ENCODE measurements at places on chromosomes 12 and 14.
A peak's percentile ranks its signal among the peaks of the same experiment; 100 is the strongest.

DNA sequence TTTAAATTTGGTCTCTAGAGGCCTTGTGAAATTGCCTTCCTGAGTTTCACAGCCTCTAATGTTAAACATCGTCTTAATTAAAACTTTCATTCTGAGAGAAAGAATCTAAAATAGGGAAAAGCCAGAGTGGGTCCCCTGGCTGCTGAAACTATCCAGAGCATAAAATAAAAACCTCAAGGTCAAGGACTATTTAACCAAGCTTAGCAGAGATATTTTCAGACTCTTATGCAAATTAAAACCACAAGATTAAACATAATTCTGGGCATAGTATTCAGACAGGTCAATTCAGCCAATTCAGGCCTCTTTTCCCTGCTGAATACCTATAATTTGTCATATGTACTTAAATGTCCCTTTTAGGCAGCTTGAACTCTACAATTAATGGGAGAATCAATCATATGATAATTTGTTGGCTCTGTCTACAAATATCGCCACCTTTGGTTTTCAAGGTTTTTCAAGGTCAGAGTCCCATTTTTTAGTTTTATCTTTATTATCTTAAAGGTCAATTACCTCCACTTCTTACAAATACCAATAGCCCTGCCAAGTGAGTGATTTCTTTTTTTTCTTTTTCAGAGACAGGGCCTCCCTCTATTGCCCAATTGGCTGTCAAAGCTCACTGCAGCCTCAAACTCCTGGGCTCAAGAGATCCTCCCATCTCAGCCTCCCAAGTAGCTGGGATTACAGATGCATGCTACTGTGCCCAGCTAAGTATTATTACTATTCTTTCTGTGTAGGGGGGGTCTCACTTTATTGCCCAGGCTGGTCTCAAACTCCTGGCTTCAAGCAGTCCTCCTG is 257.1 kb downstream of the PHLDA1 start:
- DNase-seq = no peak

DNA sequence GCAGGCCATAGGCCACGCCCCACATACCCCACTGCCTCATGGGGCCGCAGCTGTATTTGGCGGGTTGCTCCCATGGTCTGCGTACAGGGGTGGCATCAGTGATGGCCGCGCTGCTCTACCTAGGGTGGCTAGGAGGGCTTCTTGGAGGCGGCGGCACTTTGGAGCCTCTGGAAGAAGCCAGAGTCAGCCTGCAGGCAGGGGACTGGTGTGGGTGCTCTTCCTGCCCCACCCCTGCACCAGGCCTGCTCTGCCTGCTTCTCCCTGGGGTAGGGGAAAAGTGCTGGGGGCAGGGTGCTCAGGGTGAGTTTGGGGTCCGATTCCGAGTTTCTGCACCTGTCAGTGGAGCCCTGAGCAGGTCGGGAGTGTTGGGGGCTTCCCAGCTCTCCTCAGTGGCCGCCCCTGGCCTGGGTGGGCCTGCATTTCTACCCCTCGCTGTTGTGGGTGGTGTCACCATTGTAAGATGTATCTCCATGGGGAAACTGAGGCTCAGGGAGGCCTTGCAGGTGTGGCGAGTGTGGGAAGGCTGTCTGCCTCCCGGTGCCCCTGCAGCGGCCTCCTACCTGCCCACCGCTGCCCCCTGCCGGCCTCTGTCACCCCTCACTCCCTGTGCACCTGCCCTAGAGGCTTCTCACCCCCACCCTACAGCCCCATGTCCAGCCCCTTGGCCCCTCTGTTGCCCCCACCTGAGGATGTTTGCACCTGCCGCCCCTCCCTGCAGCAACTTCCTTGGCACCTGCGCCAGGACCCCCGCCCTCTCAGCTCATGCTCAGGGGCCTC is 5.5 kb downstream of the CEP170B start:
- DNase-seq = peak; percentile 37

DNA sequence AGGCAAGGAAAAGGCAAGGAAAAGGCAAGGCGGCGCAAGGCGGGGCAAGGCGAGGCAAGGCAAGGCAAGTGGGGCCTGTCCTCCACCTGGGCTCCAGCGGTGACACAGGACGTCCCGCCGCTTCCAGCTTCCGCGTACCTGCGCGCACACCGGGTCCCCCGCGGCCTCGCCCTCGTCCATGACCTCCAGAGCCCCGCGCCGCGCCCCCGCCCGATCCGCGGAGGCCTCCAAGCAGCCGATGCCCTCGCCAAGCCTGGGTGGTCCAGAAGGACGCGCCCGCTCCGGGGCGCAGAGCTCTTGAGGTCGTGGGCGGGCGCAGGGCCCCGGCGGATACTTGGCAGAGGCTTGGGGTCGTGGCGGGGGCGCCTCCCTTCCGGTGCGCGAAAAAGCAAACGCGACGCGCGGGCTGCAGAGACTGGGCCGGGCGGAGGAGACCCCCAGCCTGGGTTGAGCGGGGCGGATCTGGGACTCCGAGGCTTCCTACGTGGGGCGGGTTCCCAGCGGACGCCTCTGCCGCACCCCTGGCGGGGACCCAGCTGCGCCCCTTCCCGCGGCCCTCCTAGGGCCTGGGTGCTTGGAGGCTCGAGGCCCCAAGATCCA is 60.8 kb upstream of the EIF5 start:
- DNase-seq = no peak

- no peak for DNase-seq
These were observed 78.0 kb downstream of the CPSF2 start for GRCh38 chr14:92199763-92200162.

DNA sequence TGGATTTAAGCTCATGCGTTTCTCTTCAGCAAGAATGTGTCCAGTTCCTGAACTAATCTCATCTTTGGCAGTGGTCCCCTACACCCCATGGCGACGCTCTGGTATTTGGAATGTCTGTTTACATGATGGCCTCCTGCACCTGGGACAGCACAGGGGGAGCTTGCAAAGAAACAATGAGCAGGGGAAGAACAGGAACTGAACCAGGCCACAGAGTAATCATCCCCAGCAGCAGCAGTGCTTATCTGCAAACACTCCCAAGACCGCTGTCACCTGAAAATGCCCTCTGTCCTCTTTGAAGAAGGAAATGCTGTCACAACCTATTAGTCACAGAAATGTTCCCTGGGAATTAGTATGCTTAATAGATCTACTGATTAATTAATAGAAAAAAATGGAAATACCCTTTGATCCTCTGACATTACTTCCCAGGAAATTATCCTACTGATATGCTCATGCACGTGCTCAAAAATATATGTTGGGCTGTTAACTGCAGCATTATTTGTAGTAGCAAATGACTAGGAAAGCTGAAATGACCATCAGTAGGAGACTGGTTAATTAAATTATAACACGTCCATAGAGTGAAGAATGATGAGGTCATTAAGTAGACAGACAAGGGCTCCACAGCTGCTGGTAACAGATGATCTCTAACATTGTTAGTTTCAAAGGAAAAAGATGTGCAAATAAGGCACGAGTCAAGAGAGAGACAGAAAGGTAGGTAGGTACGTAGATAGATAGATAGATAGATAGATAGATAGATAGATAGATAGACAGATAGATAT is 279.3 kb upstream of the FLRT2 start:
- DNase-seq = no peak

DNA sequence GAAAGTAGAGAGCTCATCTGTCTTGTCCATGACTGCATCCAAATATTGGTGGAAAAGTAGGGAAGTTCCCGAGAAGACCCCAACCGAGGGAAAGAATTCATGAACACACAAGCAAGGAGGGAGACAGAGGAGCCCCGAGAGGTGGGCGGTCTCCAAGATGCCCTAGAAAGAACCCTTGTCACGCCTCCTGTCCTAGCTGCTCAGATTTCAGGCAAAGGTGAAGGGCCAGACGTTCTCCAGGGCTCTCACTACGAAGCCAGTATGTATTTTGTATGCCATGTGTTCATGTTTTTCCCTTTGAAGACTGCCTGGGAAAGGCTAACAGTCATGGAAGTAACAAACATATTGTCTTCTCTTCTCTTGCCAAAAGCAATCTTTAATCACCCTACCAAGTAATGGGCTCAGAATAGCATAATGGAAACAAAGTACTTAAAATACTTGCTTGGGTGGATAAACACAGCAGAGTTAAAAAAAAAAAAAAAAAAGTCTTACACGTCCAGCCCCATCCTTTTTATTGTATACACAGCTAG is 99.2 kb upstream of the TBX3 start:
- no peak for DNase-seq

GRCh38 chr14:60090864-60091519 is 731 bp upstream of the PCNX4 start:
- DNase-seq = peak; percentile 24

DNA sequence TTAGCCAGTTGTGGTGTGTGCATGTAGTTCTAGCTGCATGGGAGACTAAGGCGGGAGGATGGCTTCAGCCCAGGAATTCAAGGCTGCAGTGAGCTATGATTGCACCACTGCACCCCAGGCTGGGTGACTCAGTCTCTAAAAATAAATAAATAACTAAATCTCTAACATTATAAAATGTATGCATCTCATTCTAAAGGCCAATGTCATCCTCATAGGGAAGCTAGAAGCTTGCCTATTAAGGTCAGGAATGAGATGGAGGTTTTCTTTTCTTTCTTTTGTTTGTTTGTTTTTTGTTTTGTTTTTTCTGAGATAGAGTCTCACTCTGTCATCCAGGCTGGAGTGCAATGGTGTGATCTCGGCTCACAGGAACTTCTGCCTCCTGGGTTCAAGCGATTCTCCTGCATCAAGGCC is 48.8 kb upstream of the PAPLN start:
- peak; percentile 27 for DNase-seq

GRCh38 chr14:31057701-31058364 is 31.7 kb upstream of the STRN3 start:
- DNase-seq = no peak

DNA sequence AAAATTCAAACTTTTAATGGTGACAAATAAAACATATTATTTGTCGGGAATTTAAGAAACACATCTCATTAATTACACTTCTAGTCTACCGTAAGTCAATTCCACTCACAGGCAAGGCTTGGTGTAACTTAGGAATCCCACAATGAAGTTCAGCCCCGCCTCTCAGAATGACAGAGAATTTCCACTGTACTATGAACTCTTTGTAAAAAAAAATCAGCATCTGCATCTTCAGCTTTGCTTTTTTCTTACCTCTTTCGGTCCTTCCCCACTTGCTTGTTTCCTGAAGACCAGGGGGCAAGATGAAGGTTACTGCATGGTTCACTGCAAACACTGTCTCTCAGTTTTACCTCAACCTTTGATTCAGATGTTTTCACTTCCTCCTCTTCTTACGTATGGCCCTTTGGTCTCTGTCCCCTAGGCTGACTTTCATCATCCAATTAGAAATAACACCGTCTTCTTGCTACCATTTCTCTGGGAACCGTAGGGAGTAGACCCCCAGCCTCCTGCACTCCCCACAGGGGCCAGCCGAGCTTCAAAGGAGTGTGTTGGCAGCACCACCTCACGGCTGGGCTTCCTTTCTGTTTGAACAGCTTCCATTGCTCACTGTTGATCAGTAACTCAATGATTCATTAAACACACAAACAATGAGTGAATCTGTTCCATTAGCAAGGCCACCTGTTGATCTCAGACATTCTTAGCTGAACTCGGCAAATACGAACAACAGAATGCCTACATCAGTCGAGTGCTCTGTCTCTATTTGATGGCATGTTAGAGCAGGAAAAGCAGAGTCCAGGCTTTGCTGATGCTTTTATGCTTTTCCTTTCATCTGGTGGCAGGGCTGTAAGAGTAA is 343.0 kb downstream of the BMP4 start:
- DNase-seq = no peak

DNA sequence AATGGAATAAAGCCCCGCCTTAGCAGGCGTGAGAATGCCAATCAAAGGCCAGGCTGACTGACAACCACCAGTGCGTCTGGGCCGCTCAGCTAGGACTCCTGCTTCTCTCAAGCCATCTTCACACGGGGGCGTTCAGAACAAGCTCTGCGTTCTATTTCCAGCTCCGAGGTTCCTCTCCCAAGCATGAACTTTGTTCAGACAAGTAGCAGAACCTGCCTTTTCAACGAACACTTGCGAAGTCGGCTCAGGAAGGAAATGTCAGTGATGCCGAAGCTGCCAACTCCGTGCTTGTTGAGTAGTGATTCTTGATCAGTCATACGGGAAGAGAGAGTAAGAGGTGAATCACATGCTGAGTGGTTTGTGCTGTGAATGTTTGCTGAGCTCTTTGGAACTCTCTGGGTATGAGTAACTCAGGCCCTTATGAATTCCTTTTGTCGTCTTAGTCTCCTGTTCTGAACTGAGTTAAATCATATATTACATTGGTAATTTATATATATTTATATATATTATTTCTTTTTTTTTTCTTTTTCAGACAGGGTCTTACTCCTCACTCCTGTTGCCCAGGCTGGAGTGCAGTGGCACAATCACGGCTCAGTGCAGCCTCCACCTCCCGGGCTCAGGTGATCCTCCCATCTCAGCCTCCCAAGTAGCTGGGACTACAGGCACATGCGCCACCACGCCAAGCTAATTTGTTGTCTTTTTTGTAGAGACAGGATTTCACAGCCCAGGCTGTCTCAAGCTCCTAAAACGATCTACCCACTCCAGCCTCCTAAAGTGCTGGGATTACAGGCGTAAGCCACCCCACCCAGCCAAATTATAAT is 29.4 kb upstream of the BCL7A start:
- DNase-seq = peak; percentile 93

DNA sequence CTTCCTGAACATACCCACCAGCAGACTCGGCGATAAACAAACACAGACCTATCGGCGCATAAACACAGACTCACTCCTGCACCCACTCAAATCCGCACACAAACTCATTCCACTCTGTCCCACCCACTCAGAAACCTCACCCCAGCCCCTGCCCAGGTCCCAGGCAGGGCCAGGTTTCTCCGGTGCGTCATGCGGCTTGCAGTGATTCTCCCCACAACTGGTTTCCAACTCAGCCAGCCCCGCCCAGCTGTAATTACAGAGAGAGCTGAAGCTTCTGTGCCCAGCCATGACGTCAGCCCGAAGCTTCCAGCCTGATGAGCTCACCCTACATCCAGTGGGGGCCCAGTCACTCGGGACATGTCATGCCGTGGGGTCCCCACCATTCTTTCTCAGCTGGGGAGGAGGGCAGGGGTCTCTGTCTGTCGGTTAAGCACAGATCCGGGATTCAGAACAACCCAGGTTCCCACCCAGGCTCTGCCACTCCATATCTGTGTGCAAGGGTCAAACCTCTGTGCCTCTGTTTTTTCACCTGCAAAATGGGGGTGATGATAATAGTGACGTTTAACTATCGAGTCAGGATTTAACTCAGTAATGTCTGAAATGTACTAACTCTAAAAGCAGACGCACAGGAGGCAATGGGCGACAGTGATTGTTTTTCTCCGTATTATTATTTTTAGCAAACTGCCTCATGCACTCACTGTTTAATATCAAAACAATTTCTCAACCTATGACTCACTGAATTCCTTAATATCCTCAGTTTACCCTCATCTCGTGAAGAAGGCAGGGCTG is 2.3 kb upstream of the HSPB8 start:
- no peak for DNase-seq

DNA sequence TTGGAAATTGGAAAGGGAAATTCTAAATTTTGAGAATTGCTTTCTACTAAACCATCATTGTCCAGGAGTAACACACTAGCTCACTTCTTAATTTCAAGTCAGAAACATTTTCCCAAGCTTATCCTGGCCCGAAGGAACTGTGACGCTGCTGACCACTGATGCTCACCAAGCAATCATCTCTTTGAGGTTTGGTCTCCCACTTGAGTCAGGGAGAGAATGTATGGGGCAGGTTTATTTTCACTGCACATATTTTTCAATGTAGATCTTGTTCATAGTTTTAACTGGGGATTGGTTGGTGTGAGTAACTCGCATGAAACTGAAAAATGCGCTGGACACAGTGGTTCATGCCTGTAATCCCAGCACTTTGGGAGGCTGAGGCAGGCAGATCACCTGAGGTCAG is 12.9 kb upstream of the RNASE10 start:
- no peak for DNase-seq

All from suppressor macrophage treated with lipopolysaccharide for 4 hours (primary cell).